ENCODE measurements at places on chromosomes 16 and 17.

DNA sequence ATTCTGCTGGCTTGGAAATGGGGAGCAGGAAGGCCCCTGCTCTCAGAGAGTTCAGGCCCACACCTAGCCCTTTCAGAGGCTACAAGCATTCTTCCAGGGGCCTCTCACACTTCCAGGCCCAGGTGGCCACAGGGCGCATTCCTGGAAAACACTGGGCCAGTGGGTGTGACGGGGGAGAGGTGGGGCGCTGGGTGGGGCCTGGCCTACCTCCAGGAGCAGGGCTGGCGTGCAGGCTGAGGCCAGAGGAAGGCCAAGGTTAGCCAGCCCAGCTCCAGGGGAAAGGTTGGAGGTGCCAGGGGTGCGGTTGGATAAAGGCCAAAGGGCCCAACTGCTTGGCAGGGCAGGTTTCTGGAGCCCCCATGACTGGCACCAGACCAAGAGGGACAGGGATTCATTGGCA lies 198.2 kb downstream of the MAF start:
- no peak for DNase-seq

DNA sequence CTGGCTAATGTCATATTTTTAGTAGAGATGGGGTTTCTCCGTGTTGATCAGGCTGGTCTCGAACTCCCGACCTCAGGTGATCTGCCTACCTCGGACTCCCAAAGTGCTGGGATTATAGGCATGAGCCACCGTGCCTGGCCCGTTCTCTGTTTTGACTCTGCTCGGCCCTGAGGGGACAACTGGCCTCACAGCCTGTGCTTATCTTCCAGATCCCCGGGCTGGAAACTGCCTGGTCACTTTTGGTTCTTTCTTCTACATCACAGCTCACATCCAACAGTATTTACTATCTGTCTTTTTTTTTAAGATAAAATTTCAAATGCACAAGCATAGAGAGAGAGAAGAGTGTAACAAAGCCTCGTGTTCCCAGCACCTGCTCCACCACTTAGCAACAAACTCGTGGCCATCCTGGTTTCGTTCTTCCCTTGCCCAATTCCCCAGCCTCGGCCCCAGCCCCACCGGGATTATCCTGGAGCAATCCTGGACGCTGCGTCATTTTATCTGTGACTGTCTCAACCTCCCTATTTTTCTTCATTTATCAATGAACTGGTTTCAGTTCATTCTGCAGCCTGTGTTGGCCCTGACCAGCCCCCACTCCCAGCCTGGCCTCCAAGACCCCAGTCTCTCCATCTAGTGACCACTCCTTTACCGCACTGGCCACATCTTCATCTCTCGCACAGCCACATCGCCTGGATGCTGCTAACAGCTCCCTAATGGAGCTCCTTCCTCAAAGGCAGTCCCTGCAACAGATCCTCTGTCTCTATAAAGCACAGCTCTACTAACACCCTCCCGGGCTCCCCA lies 21.1 kb downstream of the PIMREG start:
- DNase-seq: no peak

DNA sequence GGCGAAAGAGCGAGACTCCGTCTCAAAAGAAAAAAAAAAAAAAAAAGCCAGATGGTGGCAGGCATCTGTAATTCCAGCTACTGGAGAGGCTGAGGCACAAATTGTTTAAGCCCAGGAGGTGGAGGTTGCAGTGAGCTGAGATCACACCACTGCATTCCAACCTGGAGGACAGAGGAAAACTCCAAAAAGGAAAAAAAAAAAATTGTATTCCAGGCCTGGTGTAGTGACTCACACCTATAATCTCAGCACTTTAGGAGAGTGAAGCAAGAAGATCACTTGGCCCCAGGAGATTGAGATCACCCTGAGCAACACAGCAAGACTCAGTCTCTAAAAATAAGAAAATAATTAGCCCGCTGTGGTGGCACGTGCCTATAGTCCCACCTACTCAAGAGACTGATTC lies 20.1 kb downstream of the HBQ1 start:
- DNase-seq: no peak

GRCh38 chr16:26175944-26176343 lies 484.2 kb downstream of the HS3ST4 start:
- no peak for DNase-seq

DNA sequence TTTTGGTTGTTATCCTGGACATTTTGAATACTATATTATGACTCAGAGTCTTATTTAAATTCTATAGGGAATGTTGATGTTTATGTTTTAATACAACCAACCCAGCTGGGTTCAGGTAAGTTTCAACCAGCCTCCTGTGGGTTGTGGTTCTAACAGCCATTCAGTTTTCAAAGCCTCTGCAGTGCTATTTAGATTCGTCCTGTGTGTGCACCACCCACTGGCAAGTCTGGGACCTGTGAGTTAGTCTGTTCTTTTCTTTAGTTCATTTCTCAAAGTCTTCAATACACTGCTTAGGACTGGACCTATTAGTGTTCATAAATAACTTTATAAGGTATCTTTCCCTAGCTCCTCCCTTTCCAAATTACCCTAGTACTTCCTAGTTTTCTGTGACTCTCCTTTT lies 170.6 kb downstream of the TMEM132E start:
- no peak for DNase-seq

- DNase-seq: no peak
Observed at GRCh38 chr17:59373882-59374495, 42.5 kb downstream of the YPEL2 start.

GRCh38 chr16:69003500-69003899 lies 102.0 kb upstream of the HAS3 start:
- no peak for DNase-seq

- no peak for DNase-seq
Observed at GRCh38 chr16:1511662-1512569, 18.8 kb downstream of the TELO2 start.

- DNase-seq: no peak
Observed at GRCh38 chr17:2192367-2193057, 111.1 kb downstream of the SMG6 start.

DNA sequence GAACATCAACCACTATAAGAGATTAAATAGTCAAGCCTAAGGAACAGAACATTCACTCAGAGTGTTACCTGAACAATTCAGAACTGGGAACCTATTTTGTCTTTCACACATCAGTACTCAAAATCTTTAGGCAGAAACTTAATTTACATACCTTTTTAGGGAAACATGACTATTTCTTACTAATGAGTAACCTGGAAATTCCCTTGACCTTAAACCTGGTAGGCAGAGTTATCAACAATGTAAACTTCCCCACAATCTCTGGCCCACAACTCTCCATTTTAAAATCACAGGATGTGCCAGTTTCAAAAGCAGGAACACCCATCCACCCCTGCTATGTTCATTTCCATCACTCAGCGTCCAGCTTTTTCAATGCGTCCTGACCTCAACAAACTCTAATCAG lies 132.9 kb upstream of the ANKFN1 start:
- no peak for DNase-seq

All from NCI-H1048 (cell line).